Activated CD8-positive, alpha-beta memory T cell treated with anti-CD3 and anti-CD28 coated beads for 48 hours (primary cell): ENCODE measurements at places on chromosomes 16 and 17.

- no peak for DNase-seq
Measured at GRCh38 chr17:35212668-35213067, 18.5 kb upstream of the SLC35G3 start.

- no peak for DNase-seq
Measured at GRCh38 chr17:58504826-58505351, 9.5 kb downstream of the MTMR4 start.

DNA sequence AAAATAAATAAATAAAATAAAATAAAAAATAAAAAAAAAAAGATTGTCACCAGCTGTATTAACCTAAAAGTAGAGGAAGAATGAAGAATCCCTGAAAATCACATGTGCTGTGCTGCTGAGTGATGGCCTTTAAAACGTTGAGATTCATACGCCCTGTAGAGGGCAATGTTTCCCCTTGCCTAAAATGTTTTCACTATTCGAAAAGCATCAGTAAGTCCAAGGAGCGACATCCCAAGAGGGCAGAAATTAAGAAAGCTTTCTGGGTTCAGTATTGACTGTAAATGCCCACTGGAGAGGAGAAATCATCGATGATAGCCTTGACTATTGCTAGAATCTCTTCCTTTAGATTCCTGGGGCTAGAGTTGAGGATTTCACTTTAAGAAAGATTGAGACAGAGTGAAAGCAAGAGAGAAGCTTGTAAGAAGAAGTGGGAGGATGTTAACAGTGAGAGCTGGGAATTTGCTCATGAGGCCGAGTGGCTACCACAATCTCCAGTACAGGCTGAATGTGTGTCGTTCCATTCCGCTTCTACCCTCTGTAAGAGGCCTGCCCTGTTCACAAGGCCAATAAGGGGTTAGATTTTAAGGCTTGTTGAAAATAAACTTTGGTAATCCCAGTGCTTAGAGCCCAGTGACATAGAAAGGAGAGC, 170.8 kb upstream of the FAM20A start:
- no peak for DNase-seq

DNA sequence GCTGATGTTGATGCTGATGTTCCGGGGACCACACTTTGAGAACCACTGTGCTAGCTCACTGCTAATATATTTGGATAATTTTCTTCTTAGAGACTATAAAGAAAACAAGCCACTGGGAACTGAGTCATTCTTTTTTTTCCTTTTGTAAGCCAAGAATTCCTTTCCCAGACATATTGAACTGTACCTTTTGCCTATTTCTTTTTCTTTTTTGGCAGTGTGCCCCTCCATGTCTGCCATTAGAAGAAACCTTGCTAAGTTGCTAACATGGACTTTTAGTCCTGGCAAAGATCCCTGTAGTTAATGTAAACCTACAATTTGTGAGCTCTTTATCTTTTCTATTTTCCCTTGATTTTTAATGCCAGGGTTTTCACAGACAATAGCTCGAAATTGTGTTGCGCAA, 17.3 kb upstream of the ERCC4 start:
- no peak for DNase-seq

GRCh38 chr17:74922172-74922571, 883 bp downstream of the USH1G start:
- no peak for DNase-seq

DNA sequence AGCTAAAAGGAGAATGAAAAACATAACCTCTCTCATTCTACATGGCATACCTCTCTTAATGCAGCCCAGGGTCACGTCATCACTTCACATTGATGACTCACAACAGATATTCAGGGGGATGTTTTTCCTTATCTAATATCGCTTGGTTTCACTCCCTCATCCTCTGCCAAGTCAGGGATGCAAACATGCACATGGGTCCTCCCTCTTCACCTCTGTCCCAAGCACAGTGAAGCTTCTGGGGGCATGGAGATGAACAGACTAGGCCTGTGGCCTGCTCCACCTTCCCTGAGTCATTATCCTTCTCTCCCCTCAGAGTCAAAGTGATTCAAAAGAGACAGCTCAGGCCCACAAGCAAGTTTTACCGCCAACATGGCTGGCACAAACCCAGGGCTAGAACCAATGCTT, 2.3 kb upstream of the MT2A start:
- DNase-seq = no peak

DNA sequence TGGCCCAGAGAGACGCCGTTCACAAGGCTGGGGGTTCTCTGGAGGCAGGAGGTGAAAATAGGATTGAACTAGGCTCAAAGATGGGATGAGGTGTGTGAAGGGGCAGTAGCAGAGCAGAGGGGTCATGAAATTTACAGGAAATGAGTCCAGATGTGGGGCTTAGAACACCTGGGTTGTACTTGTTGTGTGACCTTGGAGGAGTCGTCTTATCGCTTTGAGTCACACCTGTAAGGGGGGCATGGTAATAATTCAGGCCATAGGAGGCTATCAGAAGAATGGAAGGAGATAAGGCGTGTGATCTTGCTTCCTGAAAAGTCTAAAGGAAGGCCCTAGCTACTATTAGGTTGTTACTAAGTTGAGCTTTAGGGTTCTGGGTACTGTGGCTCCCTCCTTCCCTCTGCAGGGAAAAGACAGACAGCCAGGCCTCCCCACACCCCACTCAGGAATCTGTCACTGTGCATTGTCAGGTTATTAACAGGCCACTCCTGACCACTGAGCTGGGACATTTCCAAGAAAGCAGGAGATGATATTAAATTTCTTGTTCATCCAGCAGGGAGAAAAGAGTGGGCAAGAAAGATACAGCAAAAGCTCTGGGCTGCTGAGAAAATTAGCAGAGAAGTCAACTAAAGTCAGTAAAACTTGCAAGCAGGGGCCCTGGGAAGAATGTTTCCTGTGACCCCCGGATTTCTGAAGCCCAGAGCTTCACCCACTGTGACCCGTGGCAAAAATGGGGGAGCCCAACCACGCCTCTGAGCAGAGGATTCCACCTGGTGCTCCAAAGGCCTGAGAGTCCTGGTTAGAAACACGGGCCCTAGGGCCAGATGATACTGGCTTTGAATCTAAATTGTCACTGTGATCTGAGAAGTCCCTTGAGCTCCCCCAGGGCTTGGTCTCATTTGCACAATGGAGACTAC, 6.0 kb upstream of the CDC42EP4 start:
- no peak for DNase-seq

GRCh38 chr17:7315570-7316235, 543 bp upstream of the GPS2 start:
- no peak for DNase-seq

DNA sequence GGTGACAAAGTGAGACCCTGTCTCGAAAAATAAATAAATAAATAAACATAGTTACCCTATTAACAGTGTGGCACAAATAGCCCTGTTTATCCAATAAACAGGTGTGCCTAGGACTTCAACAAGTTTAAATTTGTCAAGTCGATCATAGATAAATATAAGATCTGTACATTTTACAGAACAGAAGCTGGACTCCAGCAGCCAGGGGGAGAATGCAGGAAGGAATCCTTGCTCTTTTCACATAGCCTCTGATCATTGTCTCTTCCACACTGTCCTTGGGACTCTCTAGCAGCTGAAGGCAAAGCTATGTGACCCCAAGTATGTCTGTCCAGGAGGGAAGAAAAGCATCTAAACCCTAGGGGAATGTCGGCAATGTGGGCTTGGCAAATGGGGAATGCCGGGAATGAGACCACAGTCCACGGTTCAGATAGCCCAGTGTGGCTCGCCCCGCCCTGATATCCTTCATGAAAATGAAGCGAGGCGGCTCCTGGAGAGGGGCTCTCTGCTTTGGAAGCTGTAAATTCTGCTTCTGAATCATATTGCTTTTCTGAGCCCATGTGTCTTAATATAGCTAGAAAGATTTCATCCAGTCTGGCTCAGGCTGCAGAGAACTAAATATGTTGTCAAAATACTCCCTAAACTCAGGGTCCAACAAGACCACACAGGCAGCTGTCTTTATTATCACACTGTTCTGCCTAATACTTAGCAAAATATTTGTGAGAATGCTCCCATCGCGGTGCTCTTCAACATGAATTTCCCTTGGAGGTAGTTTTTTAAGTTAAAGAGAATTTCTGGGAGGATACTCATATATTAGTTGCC, 24.9 kb upstream of the GRB2 start:
- DNase-seq = no peak

DNA sequence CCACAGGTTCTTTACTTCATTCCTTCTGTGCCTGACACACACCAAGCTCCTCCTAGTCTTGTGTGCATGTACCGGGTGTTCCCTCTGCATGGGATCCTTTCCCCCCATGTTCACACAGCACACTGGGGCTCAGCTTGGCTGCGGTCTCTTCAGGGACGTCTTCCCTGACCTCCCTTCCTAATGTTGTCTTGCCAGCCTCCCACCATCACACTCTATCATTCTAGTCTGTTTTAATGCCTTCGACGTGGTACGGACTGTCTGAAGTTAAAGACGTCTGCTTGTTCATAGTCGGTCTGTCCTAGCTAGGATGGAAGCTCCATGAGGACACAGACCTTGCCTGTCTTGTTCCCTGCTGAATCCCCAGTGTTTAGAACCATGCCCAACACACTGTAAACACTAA, 60.1 kb downstream of the USP31 start:
- no peak for DNase-seq

DNA sequence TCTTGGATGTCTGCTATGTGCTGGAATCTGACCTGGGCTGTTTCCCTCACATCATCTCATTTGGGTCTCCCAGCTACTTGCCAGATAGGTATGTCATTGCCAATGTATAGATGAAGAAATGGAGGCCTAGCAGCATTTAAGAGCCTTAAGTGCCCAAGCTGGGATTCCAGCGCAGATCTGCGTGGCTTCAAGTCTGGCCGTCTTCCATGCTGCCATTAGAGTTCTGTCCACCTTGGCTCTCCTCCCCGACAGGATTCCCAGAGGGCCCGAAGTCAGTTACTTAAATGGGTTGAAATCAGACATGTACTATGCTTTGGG, 33.0 kb upstream of the CCR7 start:
- DNase-seq = no peak

GRCh38 chr17:39450051-39450450, 1.0 kb downstream of the MED1 start:
- no peak for DNase-seq

GRCh38 chr17:11305524-11305923, 64.5 kb downstream of the SHISA6 start:
- no peak for DNase-seq

DNA sequence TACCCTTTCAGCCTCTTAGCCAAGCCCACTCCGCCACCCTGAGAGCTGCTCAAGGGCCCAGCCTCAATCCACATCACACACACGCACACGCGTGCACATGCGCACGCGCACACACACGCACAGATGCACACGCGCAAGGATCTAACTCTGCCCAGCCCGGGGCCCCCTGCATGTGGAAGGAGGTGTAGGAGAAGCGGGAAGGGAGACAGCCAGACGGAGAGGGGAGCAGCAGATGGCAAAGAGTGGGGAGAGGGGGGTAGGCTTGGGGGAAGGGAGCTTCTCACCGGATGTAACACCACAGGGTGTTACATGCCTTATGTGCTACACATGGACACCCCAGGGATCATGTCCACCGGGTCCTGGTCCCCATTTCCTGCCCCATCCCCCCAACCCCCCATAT, 15.3 kb downstream of the DLG4 start:
- DNase-seq = no peak

DNA sequence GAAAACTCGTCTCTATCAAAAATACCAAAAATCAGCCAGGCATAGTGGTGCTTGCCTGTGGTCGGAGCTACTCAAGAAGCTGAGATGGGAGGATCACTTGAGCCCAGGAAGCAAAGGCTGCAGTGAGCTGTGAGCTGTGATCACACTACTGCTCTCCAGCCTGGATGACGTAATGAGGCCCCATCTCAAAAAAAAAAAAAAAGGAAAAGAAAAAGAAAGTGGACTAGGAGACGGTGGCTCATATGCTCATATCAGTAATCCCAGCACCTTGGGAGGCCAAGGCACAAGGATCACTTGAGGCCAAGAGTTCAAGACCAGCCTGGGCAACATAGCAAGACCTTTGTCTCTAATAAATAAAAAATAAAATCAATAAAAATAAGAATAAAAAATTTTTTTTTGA, 8.8 kb upstream of the SUMO2 start:
- DNase-seq = no peak

DNA sequence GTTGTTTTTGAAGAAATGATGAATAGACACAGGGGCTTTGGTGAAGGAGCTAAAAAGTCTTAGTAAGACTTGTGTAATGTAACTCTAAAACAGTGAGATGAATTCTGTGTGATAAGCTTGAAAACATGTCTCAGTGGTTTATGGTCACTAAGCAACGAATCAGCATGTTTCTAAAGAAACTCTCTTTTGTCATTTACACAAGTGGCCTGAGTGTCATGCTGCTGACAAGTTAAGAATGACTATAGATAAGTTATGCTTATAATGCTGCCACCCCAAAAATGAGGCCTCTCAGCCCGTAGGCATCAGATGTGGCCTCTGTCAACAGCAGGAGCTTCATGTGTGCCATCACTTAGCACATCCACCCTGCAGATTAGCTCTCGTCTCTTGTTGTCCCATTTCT, 8.7 kb downstream of the COX10 start:
- DNase-seq = no peak

GRCh38 chr16:53632526-53632925, 71.1 kb downstream of the RPGRIP1L start:
- DNase-seq = no peak

- no peak for DNase-seq
Measured at GRCh38 chr16:89476379-89476778, 14.0 kb downstream of the ANKRD11 start.

DNA sequence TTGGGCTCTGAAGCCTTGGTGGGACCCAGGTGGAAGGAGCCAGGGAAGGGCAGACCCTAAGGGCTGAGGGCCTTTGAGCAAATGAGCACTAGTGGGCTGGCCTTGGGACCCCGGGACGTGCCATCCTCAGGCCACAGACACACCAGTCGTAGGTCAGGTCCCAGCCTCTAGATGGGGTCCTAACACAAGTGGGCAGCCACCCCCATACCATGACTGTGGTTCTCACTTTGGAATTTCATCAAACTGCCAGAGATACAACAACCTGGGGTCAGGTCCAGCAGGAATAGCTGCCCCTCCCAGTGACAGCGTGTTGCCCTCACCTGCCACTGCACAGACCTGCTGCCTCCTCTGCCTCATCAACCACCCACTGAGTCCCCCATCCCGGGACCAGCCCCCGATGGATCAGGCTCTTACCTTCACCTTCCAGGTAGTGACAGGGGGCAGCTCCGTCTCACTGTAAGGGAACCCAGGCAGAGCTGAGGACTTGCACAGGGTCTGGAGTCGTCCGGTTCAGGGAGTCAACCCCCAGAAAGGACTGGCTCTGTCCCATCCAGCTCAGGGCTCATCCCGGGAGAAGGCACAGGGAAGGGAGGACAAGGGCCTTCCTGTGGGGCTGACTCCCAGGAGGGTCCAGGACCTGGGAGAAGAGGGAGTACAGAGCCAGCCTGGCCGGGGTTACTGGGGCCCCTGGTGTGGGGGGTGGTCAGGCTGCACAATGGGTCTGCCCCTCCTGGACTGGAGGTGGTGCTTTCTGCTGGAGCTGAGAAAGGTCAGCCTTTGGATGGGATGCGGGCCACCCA, 40.0 kb downstream of the LGALS9 start:
- DNase-seq = no peak
